GM23338 (cell line): ENCODE measurements at places on chromosomes 1 and 21. TPM values are rescaled to one million over a fixed set of nuclear protein-coding genes. Genes with fewer than 3 reads are reported as not detected.

The APCS gene
- not detected in 2 replicates for polyA plus RNA-seq

The RNU1-1 gene
- not detected in 2 replicates for polyA plus RNA-seq

The NFIA gene
- polyA plus RNA-seq: 2.1 and 2.3 TPM in 2 replicates

The HEYL gene
- 1.6 and 1.8 TPM in 2 replicates for polyA plus RNA-seq

The DENND4B gene
- 24.9 and 29.4 TPM in 2 replicates for polyA plus RNA-seq

The NEK7 gene
- polyA plus RNA-seq: 3.2 and 4.8 TPM in 2 replicates

The CDC7 gene
- polyA plus RNA-seq: 19.0 and 26.6 TPM in 2 replicates

The ZNF670 gene
- polyA plus RNA-seq: 6.7 and 8.0 TPM in 2 replicates

The MYOC gene
- polyA plus RNA-seq: not detected in 2 replicates

The LRRC38 gene
- polyA plus RNA-seq: not detected in 2 replicates

The SYT2 gene
- 2.4 TPM in 2 replicates for polyA plus RNA-seq

The KRTAP10-1 gene
- not detected in 2 replicates for polyA plus RNA-seq

The WNT3A gene
- polyA plus RNA-seq: 0.40 and 0.65 TPM in 2 replicates
